ENCODE measurements at places on chromosomes 16 and 17.

- DNase-seq = no peak
Measured at GRCh38 chr16:379183-379960, 2.4 kb downstream of the PGAP6 start.

DNA sequence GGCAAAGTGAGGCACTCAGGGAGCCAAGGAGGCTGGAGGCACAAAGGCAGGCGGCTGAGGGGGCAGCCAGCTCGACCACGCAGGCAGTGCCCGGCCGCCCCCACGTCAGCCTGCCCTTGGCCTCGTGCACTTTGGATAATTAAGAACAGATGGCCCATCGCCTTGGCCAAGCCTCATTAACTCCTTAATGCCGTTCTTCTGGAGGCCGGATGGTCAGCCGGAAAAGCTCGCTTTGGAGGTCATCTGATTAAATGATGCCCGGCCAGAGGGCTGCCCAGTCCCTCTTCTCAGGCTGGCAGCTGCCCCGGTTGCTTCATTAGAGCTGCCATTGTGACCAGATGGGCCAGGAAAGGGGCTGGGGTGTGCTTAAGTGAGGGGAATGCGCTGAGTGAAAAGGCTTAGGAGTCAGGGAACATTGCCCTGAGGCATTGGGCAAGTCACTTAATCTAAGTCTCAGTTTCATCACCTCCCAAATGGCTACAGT, 364.0 kb downstream of the NPIPA8 start:
- DNase-seq = no peak

DNA sequence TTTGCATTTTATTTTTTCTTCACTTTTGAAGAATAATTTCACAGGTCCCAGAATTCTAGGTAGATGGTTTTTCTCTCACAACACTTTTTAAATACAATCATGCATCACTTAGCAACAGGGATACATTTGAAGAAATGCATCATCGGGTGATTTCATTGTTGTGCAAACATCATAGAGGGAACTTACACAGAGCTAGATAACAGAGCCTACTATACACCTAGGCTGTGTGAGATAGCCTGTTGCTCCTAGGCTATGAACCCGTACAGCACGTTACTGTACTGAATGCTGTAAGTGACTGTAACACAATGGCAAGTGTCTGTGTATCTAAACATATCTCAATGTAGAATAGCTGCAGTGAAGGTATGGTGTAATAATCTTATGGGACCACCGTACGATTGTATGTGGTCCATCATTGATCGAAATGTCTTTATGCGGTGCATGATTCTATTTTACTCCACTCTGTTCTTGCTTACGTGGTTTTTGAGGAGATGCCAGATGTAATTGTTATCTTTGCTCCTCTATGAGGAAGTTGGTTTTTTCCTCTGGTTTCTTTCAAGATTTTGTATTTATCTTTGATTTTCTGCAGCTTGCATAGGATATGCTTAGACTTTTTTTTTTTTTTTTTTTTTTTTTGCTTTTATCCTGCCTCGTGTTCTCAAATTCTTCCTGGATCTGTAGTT, 35.5 kb upstream of the TMEM92 start:
- no peak for DNase-seq

DNA sequence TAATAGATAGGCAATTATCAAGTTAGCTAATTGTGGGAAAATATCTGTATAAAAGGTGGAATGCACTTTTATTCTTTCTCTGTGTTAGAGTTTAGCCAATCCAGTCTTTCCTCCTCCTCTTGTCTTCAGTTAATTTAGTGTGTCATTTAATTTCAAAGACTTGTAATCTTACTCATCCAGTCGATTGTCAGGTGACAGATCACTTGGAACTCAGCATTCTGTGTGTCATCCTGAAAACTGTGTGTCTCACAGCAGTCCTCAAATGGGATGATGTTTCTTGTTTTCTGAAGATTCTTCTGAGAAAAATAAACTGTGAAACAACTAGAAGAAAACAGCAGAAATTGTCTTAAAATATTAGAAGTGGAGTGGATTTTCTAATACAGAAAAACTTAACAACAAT, 290 bp upstream of the KRTAP4-1 start:
- DNase-seq = no peak

- no peak for DNase-seq
Measured at GRCh38 chr17:63407741-63408330, 38.3 kb downstream of the CYB561 start.

DNA sequence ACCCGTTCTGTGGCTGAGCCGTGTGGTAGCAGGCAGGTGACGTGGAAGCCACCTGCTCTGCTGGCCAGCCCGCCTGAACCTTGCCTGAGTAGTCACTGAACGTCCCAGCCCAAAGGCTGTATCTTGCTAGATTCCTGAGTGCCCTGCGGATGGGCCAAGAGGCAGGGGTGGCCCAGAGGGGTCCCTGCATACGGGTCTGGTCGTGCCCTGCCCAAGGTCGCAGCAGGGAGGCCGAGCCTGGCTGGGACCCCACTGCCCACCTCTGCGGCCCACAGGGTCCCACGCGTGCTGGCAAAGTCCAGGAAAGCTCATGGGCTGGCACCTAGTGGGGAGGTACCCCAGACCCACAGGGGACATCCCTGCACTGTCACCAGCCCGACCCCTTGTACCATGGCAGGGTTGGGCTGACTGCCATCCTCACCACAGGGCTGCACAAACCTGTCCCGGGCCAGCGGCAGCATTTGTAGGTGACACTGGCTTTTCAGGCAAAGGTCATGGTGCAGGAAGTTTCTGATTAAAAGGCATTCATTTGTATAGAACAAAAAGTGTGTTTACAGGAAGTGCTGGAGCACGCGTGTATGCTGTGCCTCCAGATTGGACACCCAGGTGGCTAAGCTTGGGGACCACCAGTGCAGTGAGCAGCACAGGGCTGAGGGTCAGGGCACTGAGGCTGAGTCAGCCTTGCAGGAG, 45.1 kb upstream of the ZC3H18 start:
- no peak for DNase-seq

DNA sequence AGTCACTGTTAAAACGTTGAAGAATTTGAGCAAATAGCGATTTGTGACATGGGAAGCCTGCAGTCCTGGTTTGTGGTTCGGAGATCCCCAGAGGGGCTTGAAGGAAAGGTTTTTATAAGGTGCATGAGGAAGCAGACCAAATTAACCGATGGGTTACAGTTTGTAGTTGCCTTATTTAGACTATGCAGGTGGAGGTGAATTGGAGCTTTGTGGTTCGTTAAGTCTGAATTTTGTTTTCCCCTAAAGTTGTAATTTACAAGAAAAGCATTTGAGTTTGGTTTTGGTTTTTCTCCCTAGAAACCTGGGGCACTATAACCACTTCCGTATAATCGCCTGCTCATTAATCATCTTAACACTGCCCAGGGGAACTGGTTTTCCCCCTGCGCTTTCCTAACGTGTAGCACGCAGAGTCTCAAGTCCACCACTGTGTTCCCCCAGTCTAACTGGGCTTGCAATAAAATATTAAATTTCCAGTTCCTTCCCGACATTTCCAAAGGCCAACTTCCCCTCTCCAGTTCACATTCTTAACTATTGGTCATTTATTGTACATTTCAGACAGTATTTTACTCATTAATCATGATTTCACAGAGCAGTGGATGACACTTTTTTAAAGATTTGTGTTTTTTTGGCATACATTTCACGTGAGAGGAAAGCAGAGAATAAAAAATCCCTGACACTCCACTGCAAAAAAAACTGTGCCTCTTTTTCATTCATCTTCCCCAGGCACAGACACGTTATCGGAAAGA, 932 bp downstream of the ZNF267 start:
- DNase-seq = peak; percentile 19

GRCh38 chr16:83100679-83101078, 473.9 kb downstream of the CDH13 start:
- DNase-seq = no peak

DNA sequence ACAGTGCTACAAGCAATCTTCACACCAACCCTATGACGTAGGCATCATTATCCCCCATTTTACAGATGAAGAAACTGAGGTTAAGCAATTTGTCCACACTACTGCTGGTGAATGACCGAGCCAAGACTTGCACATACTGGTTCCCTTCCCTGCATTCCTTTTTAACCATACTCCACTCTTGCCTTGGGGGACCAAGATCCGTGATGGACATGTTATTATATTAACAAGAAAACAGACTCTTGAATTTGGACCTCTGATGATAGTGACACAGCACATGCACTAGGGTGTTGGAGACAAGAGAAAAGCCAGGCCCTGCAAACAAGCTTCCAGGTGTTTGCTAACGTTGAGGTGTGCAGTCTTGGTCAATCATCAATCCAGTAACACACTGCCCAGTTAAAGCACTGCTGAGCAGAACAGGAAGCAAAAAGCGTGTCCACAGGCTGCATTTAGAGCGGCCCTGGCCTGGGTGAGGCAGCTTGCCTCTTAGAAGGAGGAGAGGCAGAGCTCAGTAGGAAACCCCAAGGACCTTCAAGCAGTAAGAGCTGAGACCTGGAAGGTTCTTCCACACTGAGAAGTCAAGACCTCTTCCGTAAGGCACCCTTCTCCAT, 36.7 kb downstream of the HNF1B start:
- no peak for DNase-seq

DNA sequence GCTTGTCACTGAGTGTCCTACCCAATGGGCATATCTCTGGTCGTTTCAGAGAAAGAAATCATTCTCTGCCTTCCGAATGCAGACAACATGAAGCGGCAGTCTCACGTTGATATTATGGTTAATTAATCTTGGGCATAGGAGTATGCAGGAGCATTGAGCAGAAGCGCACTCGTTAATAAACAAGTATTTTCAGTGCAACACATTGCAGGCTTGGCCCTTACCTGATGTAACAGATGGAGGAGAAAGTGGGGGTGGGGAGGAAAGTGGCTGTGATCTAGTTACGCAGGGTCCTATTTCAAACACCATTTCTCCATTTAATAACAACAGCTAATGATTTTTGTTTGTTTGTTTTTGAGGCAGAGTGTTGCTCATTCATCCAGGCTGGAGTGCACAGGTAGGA, 414.0 kb upstream of the RBFOX1 start:
- DNase-seq = no peak

Measured in adrenal gland (tissue), 19 donors.